ENCODE measurements at places on chromosomes 13 and 19.

DNA sequence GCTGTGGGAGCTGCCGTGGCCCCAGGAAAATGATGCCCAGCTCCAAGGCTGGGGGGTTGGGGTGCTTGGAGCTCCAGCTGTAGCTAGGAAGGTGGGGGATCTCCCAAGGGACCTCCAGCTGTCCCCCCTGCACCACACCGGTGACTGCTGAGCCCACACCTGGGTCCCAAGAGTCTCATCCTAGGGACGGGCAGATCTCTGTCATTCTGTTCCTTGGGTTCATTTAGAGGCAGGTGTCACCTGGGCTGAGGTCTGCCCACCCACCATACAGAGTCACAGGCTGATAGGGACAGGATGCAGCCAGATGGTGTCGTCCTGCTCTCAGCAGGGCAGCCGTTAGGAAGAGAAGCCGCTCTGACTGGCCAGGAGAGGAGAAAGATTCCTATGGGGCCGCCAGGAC, 5.3 kb downstream of the F2RL3 start:
- no peak for DNase-seq

DNA sequence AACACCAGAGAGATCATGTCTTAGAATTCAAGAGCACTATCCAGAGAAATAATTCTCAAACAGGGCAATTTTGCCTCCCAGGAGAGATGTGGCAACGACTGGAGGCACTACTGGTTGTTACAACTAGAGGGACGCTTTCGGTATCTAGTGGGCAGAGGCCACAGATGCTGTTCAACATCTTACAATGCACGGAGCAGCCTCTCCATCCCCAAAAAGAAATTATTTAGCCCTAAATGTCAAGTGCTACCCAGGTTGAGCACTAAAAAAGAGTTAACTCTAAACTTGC, 78.6 kb downstream of the ABCC4 start:
- DNase-seq = no peak

DNA sequence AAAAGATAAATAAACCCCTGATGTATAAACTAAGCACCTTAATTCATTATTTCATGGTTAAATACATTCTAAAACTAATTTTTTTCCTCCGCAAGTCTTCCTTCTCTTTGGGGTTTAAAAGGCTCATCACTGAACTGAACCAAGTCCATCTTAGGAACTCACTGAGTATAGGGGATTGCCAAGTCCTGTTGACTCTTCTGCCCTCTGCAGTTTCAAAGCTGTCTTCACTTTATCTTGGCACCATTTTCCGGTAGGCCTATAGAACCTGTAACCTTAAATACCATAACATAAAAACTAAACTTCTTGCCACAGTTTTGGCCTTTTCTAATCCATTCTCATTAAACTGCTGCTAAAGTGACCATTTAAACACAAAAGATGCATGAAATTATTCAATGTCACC, 66.5 kb upstream of the USPL1 start:
- DNase-seq = peak; percentile 67

GRCh38 chr19:29927944-29928625, 14.0 kb upstream of the URI1 start:
- no peak for DNase-seq

- no peak for DNase-seq
Observed at GRCh38 chr13:45422731-45423292, 4.6 kb upstream of the SLC25A30 start.

DNA sequence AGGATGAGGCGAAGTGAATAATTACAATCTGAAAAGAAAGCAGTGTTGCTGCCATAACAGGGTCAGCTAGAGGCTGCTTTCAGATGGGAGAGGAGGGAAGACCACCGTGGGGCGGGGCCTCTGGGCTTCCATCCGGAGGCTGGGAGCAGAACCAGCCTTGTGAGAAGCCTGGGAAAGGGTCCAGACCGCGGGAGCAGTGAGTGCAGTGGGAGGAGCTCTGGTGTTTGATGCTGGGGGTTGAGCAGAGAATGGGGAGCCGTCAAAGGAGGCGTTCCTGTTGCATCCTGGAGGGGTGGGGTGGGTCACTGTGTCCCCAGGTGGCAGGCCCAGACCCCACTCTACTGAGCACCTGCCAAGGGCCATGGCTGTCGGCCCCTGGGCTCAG, 18.1 kb downstream of the NKPD1 start:
- DNase-seq = no peak

GRCh38 chr13:102678339-102679107, 16.3 kb downstream of the METTL21C start:
- DNase-seq = no peak

- no peak for DNase-seq
Observed at GRCh38 chr13:39941911-39942551, 286.6 kb downstream of the COG6 start.

GRCh38 chr19:51365211-51365964, 800 bp downstream of the ETFB start:
- DNase-seq = no peak

- no peak for DNase-seq
Observed at GRCh38 chr13:55245005-55245644, 1895.6 kb upstream of the PRR20A start.

- no peak for DNase-seq
Observed at GRCh38 chr19:31444931-31445330, 95.7 kb upstream of the TSHZ3 start.

- no peak for DNase-seq
Observed at GRCh38 chr13:60562096-60562780, 165.2 kb downstream of the TDRD3 start.

- no peak for DNase-seq
Observed at GRCh38 chr13:65339241-65339640, 1890.9 kb downstream of the PCDH9 start.

DNA sequence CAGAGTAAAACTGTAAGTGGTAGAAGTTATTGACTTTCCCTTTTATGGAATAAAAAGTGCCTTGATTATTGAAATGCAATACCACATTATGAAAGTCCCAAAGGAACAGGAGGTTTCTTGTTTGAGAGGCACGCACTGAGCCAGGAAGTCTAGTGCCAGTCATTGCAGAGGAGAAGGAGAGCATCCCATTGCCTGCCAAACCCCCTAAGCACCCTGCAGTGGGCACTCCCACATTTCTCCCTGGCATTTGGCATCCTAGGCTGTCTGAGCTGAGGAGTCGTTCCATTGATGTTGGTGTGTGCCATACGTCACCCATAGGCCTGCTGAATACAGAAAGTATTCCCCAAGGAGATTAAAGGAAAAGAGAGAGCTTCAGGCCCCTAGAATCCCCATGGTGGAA, 85.7 kb upstream of the MBNL2 start:
- no peak for DNase-seq

- DNase-seq = no peak
Observed at GRCh38 chr13:90362707-90363106, 984.8 kb upstream of the MIR17HG start.

- peak; percentile 76 for DNase-seq
Observed at GRCh38 chr19:7862413-7862951, 11.7 kb downstream of the PRR36 start.

DNA sequence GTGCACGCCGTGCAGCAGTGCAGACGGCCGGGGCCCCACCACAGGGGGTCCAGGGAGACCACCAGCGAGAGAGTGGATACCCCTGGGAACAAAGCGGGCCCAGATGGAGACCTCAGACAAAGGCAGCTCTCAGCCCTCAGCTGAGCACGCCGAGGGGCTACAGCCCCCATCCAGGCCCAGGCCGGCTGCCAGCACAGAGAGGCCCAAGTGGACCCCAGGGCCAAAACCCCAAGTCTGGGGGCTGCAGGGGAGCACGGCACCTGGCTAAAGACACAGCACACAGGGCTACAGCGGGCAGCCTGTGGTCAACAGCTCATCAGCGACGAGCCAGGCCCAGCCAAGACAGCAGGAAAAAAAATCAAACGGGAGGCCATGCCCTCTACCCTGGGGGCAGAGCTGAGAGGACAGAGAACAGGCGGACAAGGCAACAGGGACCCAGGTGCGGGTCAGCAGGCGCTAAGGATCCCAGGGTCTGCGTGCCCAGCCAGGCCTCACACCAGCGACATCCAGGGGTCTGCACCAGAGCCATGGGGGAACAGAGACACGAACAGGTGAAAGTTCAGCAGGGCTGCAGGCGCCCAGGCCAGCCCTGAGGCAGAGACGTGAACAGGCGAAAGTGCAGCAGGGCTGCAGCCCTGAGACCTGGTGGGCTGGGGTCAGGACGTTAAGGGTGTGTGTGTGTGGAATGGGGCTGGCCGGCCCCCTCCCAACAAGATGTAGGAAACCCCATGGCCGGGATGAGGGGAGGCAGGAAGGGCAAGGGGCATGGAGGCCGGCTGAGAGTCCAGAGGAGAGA, 34.3 kb downstream of the RASA3 start:
- DNase-seq = no peak

DNA sequence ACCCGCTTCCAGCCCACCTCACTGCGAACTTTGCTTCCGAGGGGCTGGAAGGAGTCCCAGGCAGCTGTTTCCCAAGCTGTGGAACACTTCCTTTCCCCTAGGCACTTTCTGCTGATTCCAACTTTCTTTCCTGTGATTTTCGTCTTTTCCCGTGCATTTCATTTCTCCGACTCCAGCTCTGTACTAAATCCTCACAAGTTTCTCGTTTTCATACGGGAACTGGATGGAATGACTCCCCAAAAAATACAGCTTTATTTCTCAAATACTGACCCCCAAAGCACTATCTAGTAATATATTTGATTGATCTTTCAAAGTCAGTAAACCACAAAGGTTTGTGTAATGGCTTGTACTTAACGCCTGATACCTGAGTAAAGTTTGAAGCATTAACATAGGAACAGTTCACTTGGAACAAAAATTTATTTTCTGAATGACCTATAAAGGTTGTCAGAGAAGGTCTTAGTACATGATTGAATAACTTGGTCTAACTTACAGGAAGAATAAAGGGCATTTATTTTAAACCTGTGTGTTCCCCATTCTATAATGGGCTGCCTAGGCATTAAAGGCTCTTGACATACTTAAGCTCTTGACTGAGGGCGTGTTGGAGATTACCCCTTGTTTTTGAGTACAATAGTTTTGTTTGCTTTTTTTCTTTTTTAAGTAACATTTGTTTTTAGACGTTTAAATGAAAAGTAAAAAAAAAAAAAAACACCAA, 1.3 kb upstream of the PCDH9 start:
- no peak for DNase-seq

- no peak for DNase-seq
Observed at GRCh38 chr13:88461272-88462009, 790.3 kb downstream of the SLITRK5 start.

DNA sequence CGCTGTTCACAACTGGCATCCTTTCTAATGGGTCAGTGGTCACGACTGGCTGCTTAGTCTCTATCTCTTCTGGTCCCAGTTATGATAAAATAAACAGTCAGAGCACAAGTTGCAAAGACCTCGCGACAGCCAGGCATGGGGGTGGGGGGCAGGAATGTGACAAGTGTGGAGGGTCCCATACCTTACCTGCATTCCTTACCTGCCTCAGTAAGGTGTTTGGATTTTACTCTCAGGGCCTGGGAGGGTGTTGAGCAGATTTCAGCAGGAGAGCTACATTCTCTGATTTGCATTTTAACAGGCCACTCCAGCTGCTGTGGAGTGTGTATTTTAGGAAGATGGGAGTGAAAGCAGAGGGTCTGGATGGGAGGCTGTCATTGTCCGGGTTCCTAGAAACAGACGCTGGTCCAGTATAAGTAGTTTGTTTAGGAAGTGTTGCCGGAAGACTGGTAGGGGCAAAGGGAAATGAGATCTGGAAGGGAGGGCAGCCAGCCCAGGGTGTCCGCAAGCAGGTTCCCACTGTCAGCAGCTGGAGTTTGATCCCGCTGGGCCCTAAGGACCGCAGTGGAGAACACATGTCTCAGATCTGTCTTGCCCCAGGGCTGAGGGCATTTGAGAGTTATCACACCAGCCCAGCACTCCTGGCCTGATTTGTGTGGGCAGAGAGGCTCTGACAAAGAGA, 920.0 kb downstream of the UQCRFS1 start:
- no peak for DNase-seq

GRCh38 chr13:108708921-108709320, 79.5 kb downstream of the MYO16 start:
- DNase-seq = no peak

DNA sequence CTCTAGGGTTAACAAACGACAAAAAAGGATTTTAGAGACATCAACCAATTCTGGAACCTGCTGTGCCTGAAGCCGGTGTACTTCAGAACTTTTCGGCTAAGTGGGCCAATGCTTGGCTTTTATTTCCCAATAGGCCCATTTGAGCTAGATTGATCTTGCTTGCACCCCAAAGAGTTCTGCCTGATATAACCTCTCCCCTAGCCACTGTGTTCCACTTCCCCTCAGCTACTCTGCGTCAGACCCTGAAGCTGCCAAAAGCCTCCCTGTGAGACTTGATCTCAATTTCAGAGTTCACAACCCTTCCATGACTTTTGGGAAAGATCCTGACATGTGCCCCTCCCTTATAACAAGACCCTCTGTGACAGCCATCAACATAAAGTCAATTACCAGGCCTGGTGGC, 5.6 kb upstream of the SIGLEC14 start:
- no peak for DNase-seq

DNA sequence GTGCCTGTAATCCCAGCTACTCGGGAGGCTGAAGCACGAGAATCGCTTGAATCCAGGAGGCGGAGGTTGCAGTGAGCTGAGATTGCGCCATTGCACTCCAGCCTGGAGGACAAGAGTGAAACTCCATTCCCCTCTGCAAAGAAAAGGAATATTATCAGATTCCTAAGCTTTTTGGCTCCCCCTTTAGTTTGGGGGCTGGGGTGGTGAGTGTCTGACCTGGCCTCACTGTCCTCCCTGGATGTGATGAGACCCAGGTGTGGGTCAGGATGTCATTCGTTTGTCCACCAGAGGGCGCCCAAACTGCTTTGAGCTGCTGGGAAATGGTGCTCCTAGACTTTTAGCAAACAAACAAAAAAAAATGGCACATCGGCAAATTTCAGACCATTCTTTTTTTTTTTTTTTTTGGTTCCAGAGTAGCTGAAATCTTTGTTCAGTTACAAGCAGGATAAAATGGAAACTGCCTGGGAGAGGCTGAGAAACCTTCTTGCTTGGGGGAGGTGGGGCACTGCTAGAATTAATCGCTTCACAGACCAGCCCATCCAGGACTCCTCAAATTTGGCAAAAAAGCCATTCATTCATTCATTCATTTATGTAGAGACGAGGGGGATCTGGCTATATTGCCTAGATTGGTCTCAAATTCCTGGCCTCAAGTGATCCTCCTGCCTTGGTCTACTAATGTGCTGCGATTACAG, 29.4 kb downstream of the SPC24 start:
- peak; percentile 66 for DNase-seq

- DNase-seq = no peak
Observed at GRCh38 chr13:42875475-42876269, 94.3 kb downstream of the FAM216B start.

DNA sequence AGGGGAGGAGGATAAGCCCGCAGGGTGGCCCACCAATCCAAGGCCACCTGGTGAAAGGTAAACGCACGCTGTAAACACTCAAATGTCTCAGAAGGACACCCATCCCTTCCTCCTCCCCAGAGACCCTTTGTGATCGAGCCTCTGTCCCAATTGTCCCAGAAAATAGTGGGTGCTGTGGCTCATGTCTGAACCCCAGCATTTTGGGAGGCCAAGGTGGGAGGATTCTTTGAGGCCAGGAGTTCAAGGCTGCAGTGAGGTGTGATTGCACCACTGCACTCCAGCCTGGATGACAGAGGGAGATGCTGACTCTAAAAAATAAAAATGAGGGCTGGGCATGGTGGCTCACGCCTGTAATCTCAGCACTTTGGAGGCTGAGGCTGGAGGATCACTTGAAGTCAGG, 3.1 kb upstream of the ABHD17A start:
- DNase-seq = no peak

- no peak for DNase-seq
Observed at GRCh38 chr19:55261671-55262126, 2.9 kb upstream of the PPP6R1 start.
